ENCODE measurements at places on chromosomes 5 and 9.

- DNase-seq: peak; percentile 6
Observed at GRCh38 chr5:17282283-17283120, 65.1 kb downstream of the BASP1 start.

GRCh38 chr9:969310-970150, 6.9 kb upstream of the DMRT3 start:
- DNase-seq: no peak

DNA sequence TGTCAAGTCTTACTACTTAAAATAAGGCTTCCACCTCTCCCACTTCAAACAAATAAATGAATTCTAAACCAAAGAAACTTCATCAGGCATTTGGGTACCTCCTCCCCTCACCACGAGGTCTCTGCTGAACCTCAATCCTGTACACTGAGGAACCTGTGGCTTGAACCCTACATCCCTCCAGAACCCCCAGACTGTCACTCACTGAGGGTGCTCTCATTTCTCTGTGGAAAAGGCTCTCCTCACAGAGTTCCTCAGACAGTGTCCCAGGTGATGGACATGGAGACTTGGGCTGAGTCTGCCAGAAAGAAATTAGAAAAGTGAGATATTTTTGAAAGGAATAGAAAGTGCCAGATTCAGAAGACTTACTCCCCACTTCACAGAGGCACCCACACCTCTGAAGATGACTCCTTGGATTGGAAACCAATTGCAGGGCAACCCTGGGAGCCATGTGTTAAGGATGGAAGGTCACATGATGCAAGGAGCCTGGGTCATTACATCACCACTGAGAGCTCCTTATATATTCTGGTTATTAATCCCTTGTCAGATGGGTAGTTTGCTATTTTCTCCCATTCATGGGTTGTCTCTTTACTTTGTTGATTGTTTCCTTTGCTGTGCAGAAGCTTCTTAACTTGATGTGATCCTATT, 19.8 kb downstream of the MLANA start:
- DNase-seq: peak; percentile 12

DNA sequence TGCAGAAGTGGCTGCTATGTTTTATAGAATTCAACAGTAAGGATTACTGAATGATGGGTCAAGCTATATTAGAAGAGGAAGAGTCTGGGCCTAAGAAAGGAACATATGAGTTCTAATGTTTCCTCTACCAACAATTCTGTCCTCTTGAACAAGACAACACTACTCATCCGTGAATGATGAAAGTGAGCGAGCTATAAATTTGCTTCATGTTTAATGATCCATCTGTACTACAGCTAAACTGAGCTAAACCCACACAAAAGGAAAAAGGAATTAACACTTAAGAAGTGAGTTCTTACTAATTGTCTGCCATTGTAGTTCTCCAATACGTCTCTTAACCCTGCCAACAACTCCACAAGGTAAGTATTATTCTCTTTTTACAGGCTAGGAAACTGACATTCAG, 204.4 kb downstream of the GLIS3 start:
- DNase-seq: no peak

DNA sequence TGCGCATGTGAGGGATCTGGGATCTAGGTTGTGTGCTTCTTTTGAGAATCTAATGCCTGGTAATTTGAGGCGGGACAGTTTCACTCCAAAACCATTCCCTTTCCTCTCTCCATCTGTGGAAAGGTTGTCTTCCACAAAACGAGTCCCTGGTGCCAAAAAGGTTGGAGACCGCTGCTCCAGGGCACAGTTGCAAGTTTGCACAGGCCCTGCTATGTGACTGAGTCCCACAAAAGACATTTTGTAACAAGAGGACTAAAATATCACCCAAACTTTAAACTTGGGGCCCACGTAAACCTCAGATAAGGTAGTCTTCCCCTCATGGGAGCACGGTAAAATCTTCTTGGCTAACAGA, 5.8 kb upstream of the ZNF367 start:
- DNase-seq: no peak

GRCh38 chr5:7745882-7746610, 104.9 kb downstream of the CFAP90 start:
- DNase-seq: peak; percentile 79

GRCh38 chr5:154862766-154863165, 4.3 kb downstream of the CNOT8 start:
- peak; percentile 14 for DNase-seq

GRCh38 chr5:76715736-76716455, at the start of gene F2R:
TSS of gene F2R (plus strand) at chr5:76716126. CDS start at chr5:76716308, 182 bp downstream.
- DNase-seq: peak; percentile 78
